ENCODE measurements at places on chromosomes 3 and 15.

GRCh38 chr3:194407423-194407822 is 8.4 kb upstream of the GP5 start:
- no peak for DNase-seq

GRCh38 chr3:42014458-42014920 is 52.6 kb upstream of the ULK4 start:
- DNase-seq = no peak

GRCh38 chr3:131338948-131339640 is 42.5 kb upstream of the NUDT16 start:
- DNase-seq = no peak

DNA sequence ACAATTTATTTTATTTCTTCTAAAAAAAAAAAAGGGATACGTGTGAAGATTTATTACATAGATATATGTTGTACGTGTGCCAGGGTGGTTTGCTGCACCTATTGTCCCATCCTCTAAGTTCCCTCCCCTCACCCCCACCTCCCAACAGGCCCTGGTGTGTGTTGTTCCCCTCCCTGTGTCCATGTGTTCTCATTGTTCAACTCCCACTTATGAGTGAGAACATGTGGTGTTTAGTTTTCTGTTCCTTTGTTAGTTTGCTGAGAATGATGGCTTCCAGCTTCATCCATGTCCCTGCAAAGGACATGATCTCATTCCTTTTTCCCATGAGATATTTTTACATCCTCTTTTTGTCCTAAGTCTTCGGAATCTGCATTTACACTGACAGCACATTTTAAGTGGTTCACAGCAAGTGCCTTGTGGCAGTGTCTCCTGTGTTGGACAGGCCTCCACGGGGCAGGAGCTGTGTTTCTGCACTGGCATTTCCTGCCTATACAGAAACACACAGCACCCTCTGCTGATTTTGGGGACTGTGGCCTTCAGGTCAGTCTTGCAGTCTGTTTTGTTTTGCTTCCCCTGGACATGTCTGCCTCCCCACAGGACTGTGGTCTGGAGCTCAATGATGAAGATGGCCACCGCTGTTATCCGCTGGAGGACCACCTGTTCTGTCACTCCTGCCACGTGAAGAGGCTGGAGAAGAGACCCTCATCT is 12.7 kb upstream of the SACM1L start:
- no peak for DNase-seq

- DNase-seq = no peak
Measured at GRCh38 chr3:162555761-162556160, 1059.2 kb downstream of the OTOL1 start.

DNA sequence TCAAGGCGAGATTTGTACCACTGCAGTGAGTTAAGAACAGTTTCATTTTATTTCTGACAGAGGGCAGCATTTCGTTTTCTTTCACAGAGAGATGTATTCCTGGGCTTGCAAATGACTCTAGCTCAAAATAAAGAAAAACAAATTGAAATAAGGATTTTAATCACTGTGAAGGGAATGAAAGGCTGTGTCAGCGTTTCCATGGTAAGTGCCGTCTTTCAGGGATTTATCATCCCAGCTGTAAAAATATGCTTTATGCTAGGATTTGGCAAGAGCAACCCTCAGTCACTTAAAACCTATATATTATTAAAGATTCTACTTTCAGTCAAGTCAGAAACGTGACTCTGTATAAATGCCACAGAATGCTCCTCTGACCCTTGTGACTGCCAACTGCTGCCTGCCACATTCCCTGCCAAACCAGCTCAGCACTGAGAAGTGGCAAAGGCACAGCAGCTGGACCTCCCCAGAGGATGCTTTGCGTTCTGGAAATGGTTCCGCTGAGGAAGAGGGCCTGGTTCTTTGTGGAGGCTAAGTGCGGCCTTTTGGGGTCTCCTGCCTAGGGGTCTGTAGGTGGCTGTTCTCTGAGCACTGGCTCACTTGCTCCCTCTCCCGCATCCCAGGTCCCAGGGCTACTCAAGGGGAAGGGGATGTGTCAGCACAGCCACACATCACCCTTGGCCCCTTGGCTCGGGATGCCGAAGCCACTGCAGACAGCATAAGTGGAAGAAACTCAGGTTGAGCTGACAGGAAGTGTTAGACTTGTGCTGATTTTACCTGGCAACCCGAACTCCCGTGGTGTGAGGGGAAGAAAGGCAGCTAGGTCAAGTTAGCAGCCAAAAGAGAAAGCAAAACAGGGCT is 56.6 kb upstream of the POMGNT2 start:
- DNase-seq = no peak

GRCh38 chr3:101829874-101830273 is 19.4 kb upstream of the NFKBIZ start:
- no peak for DNase-seq

- peak; percentile 80 for DNase-seq
Measured at GRCh38 chr15:76991741-76992645, 2.9 kb upstream of the PSTPIP1 start.

DNA sequence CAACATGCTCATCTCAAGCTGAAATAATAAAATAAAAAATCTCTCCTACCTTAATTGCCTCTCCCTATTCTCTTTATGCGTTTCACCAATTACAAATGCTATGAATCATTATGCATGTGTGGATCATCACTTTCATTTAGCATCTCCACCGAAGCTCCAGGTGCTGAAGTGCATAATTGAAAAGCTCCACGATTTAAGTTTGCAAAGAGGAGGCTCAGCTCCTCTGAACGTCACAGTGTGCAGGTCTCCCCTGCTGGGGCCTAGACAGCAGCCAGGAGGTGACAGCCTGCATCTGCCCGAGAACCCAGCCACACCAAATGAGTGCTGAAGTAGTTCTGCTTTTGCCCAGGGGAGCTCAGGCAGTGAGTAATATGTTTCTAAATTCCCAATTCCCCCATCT is 60.5 kb upstream of the GLCE start:
- DNase-seq = no peak

GRCh38 chr3:52834871-52835501 is at the start of gene MUSTN1:
Gene MUSTN1 (minus strand): TSS chr3:52835019. CDS start chr3:52834948, 71 bp downstream.
- DNase-seq = no peak
